Fibroblast of skin of back (primary cell): ENCODE measurements at places on chromosomes 1 and 21.

DNA sequence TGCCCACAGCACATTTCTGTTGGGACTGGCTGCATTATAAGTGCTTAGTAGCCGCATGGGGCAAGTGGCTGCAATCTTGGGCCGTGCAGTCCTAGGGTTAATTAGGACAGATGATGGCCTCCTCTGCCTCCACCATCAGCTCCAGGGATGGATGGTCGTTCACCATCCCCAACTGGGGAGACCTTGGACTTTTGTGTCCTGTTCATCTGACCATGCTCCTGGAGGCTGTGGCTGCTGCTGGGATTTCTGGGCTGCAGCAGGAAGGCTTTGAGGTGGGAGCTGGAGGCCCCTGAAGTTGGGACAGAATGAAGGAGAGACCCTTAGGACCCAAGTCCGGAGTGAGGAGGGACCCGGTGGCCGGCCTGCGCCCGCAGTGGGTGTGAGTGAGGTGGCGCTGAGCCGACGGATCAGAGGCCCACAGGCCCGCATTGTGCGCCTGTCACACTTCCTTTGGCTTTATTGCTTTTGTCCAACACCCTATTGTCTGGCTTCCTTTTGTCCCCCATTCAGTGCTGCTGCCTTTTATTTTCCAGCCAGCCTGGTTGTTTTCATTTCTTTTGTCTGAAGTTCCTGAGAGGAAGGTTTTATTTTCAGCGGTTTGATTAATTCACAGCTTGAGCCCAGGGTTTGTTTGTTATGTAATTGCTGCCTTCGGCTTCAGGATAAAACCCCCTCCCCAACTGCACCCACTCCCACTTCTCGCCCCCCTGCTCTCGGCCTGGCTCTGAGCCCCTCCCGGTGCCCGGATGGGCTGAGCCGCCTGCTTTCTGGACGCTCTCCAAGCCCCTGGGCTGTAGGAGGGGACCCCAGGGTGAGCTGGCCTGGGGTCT, 35.6 kb downstream of the SOX13 start:
- no peak for DNase-seq

- no peak for DNase-seq
These were observed 23.4 kb upstream of the PDE9A start for GRCh38 chr21:42629933-42630589.

DNA sequence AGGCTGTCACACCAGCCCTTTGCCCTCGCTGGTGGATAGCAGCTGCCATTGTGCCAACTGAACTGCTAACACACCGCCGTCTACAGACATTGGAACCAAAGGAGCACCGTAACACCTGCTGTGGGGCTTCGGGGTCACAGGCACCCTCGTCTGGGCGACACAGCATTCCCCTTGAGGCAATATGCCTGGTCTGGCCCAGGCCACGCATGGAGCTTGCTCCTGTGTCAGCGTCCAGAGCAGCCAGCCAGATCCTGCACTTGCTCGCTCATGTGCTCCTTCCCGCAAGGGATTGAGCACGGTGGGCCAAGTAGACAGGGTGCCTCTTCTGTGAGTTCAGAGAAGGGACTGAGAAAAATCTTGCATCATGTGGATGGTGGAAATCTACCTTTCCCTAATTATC, 314.6 kb upstream of the PLD5 start:
- DNase-seq: no peak

DNA sequence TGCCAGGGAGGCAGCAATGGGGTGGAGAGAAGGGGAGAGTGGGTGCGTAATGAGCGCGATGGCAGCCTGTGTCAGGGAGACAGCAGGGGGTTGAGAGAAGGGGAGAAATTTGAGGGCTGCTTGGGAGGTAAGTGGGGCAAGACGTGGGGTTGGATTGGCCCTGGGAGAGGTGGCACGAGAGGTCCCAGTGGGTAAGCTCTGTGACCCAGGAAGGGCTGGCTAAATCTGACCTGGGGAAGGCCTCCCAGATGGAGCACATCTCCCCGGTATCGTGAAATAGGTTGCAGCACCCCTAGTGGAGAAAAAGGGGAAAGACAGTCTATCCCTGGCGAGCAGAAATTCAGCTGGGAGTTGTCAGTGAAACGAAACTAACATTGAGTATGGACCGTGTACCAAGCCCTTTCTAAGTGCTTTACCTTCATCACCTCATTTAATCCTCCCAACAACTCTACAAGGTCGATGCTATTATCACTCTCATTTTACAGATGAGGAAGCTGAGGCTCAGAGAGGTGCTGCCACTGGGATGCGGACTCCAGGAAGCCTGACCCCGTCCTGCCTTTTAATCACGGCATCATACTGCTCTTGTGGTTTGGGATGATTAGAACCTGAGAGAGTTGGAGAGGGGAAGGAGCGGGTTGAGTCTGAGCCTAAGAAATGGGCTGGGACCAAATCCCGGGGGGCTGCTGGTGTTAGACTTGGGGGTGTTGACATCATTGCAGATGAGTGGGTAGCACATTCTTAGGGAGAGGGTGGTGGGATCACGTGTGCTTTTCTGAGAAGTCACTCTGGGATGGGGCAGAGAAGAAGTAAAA, 56.6 kb upstream of the RPL11 start:
- DNase-seq: peak; percentile 82

- peak; percentile 87 for DNase-seq
These were observed 3.3 kb upstream of the FCRL6 start for GRCh38 chr1:159798893-159799292.

DNA sequence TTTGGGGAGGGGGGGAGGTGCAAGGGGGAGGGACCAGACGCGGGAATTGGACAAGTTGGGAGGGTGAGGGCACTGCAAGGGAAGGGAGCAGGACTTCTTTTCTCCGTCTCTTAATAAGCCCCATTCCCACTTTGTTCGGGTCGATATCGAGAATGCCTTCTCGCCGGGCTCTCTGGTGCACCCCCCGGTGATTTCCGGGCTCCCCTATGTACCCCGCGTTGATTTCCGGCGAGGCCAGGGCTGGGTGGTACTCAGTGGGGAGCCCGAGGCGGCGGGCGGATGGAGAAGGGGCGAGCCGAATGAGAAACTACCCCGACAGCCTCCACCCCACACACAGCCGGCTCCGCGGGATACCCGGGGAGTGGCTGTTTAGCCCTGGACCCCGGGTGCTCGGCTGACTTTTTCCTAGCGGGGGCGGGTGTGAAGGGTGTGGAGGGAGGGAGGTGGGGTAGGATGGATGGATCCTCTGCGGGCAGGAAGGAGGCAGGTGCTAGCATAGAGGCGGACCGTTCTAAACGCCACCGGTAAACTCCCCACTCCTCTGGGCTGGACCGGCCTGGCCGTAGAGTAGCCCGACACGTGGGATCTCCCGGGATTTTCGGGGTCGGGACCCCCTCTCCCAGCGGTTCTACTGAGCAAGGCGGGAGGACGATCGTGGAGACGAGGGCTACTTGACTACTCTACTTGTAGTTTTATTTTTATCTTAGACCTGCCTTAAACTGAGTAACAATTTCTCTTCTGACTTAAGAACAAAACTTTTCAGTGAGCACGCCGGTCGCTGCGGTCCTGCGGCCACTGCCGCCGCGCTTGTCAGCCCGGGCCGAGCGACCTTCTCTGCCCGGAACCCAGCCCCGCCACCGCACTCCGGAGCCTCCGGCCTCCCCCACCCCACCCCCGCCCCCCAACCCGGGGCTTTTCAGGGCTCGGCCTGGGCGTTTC, 1.0 kb downstream of the RNF220 start:
- DNase-seq: no peak

GRCh38 chr1:210748796-210749195, 385.2 kb downstream of the KCNH1 start:
- no peak for DNase-seq

- DNase-seq: no peak
These were observed 7.6 kb upstream of the EIF4G3 start for GRCh38 chr1:21184276-21184675.

DNA sequence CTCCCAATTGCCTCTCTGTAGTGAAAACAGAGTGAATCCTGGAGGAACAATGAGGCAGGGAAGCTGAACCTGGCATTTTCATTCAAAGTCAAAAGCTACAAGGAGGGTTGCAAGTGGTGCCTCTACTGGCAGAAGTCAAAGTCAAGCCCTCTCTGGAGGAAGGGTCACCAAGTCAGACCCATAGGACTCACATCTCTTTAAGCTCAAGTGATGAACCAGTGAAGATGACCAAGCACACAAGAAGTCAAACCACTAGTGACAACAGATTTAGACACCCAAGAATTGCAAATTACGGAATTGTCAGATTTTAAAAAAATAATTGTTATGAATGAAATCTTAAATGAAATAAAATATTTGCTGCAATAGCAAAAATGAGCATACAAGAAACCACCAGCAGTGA, 81.1 kb upstream of the ATP1B1 start:
- no peak for DNase-seq

DNA sequence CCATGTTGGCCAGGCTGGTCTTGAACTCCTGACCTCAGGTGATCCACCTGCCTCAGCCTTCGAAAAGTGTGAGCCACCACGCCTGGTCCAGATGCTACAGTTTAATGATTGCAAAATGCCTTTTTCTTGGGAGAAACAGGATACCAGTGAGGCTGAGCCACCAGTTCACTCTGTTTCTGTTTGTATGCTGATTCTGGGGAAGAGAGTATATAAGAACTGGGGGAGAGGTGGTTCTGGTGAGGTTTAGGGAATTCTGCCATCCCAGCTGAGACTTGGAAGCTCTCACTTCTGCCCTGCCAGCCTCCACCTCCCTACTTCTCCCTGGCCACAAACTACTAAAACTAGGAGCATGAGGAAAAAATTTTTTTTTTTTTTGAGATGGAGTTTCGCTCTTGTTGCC, 8.1 kb upstream of the PMF1 start:
- DNase-seq: no peak

DNA sequence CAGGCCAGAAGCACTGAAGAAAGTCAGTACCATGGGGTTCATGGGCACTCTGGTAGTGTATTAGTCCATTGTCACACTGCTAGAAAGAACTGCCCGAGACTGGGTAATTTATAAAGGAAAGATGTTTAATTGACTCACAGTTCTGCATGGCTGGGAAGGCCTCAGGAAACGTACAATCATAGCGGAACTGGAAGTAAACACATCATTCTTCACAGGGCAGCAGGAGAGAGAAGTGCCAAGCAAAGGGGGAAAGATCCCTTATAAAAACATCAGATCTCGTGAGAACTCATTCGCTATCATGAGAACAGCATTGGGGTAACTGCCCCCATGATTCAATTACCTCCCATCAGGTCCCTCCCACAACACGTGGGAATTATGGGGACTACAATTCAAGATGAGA, 20.2 kb upstream of the ROR1 start:
- no peak for DNase-seq

GRCh38 chr1:109373126-109373525, 24.6 kb downstream of the SORT1 start:
- no peak for DNase-seq

GRCh38 chr1:206766251-206766856, 4.2 kb upstream of the IL19 start:
- peak; percentile 41 for DNase-seq

- DNase-seq: peak; percentile 11
These were observed at the start of gene DMBX1 for GRCh38 chr1:46489638-46490405. DMBX1 (plus strand) TSS chr1:46489836; CDS start chr1:46507011, 17,175 bp downstream.

- no peak for DNase-seq
These were observed 1.6 kb upstream of the EFNA1 start for GRCh38 chr1:155125946-155126555.

- peak; percentile 42 for DNase-seq
These were observed 4.4 kb upstream of the BARHL2 start for GRCh38 chr1:90721210-90722194.

DNA sequence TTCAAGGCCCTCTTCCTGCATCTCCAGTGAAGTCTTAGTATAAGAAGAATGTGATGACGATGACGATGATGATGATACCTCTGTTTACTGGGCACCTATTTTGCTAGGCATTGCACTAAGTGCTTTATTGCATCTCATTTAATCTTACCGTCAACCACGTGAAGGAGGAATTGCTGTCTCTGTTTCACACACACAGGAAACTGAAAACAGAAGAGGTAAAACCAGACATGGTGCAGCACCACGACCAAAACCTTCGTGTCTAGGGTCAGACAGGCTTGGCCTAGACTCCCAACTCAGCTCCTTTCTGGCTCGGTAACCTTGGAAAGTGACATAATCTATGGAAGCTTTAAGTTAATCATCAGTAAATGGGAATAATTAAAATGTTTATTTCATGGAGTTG, 20.7 kb upstream of the KCNA2 start:
- DNase-seq: no peak

DNA sequence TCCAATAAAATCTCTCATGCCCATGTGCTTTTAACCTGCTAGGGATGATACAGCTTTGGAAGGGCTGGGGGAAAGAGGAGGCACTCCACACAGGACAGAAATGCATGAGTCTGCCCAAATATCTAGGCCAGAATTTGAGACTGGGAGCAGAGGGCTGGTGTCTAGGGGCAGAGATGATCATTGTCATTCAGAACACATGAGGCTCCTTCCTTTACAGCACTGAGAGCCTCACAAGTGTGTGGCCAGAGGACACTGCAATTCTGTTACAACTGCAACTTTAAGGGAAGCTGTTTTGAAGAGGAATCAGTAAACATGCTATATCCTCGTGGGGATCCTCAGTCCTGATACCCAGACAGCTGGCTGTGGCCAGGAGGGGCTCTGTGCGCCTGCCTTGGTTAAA, 541.3 kb downstream of the OMA1 start:
- DNase-seq: no peak

- DNase-seq: peak; percentile 67
These were observed 40.4 kb downstream of the DAP3 start for GRCh38 chr1:155729031-155729898.

GRCh38 chr1:161222175-161223019, 1.0 kb downstream of the APOA2 start:
- DNase-seq: no peak

- peak; percentile 23 for DNase-seq
These were observed 3.1 kb downstream of the USP48 start for GRCh38 chr1:21779613-21780521.

- no peak for DNase-seq
These were observed 110.1 kb downstream of the ZNF326 start for GRCh38 chr1:90104941-90105538.

DNA sequence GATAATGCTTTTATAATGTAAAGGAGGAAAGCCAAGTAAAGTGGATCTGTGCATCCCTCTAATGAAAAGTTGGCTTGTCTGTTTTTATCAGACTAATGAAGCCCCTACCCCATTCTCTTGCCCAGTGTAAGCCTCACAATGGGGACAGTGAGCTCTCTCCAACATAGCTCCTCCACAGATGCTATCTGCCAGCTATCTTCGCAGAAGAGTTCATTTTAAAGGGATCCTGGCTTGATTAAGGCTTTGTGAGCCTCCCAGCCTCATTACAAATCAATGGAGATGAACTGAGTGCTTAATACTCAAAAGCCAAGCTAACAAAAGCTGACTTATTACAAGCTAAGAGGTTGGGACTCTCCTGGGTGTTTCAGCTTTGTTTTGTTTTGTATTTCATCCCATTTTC, 514.7 kb downstream of the NUF2 start:
- DNase-seq: no peak
